ENCODE measurements at places on chromosomes 4 and X.

- DNase-seq, result no peak
Measured at GRCh38 chr4:169151671-169152070, 119.1 kb downstream of the SH3RF1 start.

DNA sequence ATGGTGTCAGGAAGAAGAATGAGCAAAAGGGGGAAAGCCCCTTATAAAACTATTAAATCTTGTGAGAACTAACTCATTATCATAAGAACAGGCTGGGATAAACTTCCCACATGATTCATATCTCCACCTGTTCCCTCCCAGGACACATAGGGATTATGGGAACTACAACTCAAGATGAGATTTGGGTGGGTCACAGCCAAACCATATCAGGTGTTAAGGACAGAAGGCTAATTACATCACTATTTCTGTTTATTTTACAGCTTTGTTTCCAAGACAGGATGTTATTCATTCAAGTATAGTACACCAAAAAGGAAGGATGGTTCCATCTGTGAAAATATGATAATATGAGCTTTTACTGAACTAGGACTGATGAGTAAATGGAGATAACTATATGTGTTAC, 63.7 kb upstream of the ARSJ start:
- DNase-seq, result no peak

DNA sequence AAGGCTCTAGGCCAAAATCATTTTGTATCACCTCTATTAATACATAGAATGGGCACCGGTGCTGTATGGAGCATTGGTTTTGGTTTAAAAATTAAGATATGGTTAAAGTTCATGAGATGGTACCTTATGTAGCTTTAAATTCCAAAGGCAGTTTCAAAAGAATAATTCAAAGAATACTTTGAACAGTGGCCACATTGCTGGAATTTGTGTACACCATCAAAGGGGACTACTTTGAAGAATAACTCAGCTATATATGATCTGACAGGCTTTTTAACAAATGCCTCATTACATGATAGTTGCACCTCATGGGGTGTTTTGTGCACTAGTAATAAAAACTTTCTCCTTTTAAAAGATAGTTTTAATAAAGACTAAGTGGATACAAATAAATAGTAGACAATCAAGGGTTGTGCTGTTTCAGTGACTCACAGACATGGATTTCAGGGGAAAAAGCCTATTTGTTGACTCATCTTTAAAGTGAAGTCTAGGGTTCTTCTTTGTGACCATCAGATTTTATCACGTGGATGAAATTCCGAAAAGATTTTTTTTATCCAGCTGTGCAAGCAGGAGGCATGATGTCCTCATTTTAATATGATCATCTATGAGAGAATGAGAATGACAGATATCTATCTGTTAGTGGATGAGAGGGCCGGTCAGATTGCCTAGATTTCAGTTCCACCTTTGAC, 12.8 kb downstream of the MTM1 start:
- no peak for DNase-seq

DNA sequence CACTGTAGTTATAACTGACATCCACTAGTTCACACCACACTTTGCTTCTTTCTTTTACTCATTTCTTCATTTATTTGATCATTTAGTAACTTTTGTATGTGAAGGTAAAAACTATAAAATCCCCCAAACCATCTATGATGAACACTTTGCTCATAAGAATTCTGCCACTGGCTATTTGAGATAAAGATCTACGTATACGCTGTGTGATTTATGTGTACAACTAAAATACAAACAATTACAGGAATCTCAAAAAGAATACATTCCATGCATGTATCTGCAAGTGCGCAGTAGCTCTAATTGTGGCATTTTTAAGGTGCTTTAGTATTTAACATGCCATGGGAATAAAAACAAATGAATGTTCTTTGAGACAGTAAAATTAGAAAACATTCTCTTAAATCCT, 156.9 kb upstream of the NAP1L5 start:
- no peak for DNase-seq

- DNase-seq, result no peak
Measured at GRCh38 chr4:188867796-188868195, 728.6 kb downstream of the TRIML1 start.
